ENCODE measurements at places on chromosomes 12 and 14.
A peak's percentile ranks its signal among the peaks of the same experiment; 100 is the strongest.

- DNase-seq, result no peak
Observed at GRCh38 chr14:54493293-54493692, 4.5 kb upstream of the GMFB start.

DNA sequence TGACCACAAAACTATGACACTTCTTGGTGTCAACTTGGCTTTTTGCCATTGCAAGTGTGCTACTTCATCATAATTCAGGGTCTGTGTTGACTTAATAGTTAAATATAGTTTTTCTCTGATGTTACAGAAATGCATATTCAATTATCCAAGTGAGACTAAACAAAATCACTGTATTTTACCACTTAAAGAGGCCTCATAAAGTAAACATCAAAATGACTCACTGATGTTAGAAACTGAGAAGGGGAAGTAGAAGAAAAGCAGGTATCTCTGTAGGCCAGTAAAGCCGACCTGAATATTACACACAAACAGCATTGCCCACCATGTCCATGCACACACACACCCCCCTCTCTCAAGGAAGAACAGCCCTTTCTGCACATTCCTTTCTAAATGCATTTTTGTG, 55.4 kb downstream of the RPAP3 start:
- DNase-seq, result peak; percentile 23

- DNase-seq, result peak; percentile 23
Observed at GRCh38 chr12:104133866-104134265, 4.1 kb downstream of the NFYB start.

DNA sequence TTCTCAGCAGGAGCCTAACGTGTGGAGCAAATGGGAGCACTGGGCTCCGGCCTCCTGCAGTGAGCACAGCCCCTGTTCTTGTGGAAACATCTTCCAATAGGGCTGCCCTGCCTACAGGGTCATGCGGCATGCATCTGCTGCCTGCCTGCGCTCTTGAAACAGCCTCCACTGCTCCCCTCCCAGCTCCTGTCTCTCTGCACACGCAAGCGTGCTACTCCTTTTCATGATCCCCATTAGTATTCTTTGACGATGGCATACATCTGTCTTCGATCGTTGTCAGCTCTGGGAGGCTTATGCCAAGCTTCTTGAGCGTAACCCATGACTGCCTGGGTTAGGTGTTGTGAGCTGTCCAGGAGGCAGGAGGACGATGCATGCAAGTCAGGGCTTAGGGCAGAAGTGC, 23.1 kb downstream of the NTF3 start:
- DNase-seq, result no peak

DNA sequence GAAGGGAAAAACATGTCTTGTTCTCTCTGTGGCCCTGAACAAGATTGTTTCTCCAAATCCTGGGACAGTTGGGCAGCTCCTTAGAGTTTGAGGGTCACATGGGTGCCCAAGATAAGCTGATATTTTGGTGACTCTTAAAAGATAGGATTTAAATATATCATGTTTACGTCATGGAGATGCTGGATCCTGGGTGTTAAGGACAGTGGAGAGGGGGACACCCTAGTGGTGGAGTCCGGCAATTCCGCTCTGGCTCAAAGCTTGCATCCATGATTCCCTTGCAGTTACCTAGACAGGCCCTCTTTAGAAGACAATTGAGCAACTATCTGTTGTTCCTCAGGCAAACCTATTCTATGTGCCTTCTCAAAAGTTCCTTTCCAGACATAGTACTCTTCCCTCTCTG, 101.8 kb downstream of the CMKLR1 start:
- peak; percentile 1 for DNase-seq
